ENCODE measurements at places on chromosomes 11 and 22.

- no peak for DNase-seq
Observed at GRCh38 chr11:109794501-109794900, 298.7 kb upstream of the ZC3H12C start.

DNA sequence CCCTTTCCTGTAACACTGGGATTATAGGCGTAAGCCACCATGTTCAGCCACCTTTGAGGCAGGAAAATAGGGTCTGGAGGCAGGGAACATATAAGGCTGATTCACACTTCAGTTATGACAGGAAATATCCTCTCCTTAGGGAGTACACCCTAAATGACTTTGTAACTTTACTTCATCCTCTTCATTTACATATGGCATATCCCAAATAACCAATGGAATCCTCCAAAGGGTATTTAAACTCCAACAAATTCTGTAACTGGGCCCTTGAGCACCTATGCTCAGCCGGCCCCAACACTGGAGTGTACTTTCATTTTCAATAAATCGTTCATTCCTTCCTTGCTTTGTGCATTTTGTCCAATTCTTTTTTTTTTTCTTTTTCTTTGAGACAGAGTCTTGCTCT lies 1.6 kb upstream of the KAT5 start:
- no peak for DNase-seq

GRCh38 chr11:127247261-127247851 lies 246.8 kb upstream of the KIRREL3 start:
- DNase-seq: no peak

- DNase-seq: no peak
Observed at GRCh38 chr22:35910003-35910769, 118.4 kb downstream of the RBFOX2 start.

- DNase-seq: no peak
Observed at GRCh38 chr11:102244681-102245409, 72.4 kb upstream of the BIRC3 start.

All from activated CD4-positive, alpha-beta T cell treated with anti-CD3 and anti-CD28 coated beads for 36 hours (primary cell).